Activated CD8-positive, alpha-beta memory T cell treated with anti-CD3 and anti-CD28 coated beads, Interleukin-2, amount 10 ng/mL, durations not matched to agents 7 days and 5 days (primary cell): ENCODE measurements at places on chromosomes 2 and 18. TPM values are rescaled to one million over a fixed set of nuclear protein-coding genes. Genes with fewer than 3 reads are reported as not detected.
A peak's percentile ranks its signal among the peaks of the same experiment; 100 is the strongest.

DNA sequence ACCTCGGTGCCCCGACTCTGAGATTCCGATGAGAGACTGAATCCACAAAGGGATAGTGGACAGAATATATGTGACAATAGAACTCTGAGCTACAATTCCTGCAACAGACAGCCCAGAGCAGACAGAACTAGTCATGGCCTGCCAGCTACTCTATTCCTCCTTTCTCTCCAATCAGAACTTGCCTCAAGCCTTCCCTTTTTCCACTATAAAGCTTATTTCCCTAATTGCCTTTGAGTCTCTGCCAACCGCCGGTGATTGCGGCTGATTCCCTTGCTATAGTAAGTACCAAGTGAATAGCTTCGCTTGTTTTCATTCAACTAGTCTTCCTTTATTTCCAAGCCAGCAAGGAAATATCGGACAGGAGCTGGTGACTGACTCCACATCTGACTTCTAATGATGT lies 96.8 kb downstream of the DSC3 start:
- H3K36me3 ChIP-seq: no peaks in the 10 kb centered on the region
- no peak for DNase-seq
- no peak overlapping the region for H3K4me3 ChIP-seq
- no peaks in the 10 kb centered on the region for H3K27me3 ChIP-seq

DNA sequence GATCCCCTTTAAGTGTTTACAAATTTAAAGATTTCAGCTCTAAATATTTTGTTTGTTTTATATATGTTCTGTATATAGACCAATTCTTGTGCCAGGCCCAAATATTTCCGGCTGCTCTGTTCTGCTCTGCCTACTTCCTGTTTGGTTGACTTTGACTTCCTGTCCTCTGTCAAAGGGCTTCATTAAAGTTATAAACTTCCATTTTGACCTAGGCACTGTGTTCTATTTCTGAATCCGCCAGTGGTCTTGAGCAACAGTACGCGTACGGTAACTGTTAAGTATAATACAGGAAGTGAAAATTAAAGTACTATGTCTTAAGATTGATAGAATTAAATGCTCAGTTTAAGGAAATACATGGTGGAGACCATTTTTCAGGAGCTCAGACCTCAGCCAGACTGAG lies 13.5 kb upstream of the REL start:
- peak; percentile 59 for DNase-seq
- no peaks in the 10 kb centered on the region for H3K27me3 ChIP-seq
- peaks cover 25% of the 10 kb centered on the region for H3K4me1 ChIP-seq
- no peak overlapping the region for H3K4me3 ChIP-seq

DNA sequence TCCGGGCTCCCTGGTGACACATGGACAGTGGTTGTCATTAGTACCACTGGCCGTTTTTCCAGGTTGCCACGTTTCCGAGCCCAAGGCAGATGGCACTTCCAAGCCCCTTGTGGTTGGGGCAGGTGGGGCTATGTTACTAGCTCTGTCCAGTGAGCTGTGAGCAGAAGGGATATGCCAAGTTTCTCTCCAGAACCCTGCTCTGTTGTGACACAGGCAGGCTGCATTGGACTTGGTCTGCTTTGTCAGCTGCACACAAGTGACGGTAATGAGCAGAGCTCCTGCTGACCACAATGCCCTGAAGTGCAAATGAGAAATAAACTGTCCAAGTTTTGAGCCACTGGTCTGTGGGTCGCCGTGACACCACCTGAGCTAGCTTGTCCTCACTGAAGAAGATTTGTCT lies 118.8 kb downstream of the GYPC start:
- DNase-seq: no peak
- peaks cover 9% of the 10 kb centered on the region for H3K4me1 ChIP-seq
- H3K4me3 ChIP-seq: no peak overlapping the region
- peaks cover 15% of the 10 kb centered on the region for H3K27me3 ChIP-seq
- no peaks in the 10 kb centered on the region for H3K36me3 ChIP-seq

Gene SRD5A2
- total RNA-seq: not detected

Gene IL1F10
- total RNA-seq: not detected
